LoVo (cell line): ENCODE measurements at places on chromosomes 7 and 10.
A peak's percentile ranks its signal among the peaks of the same experiment; 100 is the strongest.

- DNase-seq: no peak
Measured at GRCh38 chr7:46979439-46979838, 602.5 kb downstream of the TNS3 start.

DNA sequence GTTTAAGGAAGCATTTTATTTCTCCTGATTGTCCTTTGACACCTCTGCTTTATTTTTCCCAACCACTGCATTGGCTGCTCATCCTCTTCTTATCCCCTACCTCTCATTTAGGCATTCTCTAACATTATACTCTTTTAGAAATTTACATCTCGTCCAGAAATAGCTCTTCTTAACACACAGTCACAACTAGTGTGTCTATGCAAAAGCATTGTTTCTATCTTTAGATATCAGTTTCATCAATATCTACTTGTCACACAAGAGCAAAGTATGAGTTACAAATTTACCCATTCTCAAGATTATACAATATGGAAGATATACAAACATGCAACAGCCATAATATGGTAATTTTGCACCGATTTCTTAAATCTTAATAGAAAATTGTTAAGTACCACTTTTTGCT, 35.7 kb upstream of the MDFIC start:
- DNase-seq: no peak

DNA sequence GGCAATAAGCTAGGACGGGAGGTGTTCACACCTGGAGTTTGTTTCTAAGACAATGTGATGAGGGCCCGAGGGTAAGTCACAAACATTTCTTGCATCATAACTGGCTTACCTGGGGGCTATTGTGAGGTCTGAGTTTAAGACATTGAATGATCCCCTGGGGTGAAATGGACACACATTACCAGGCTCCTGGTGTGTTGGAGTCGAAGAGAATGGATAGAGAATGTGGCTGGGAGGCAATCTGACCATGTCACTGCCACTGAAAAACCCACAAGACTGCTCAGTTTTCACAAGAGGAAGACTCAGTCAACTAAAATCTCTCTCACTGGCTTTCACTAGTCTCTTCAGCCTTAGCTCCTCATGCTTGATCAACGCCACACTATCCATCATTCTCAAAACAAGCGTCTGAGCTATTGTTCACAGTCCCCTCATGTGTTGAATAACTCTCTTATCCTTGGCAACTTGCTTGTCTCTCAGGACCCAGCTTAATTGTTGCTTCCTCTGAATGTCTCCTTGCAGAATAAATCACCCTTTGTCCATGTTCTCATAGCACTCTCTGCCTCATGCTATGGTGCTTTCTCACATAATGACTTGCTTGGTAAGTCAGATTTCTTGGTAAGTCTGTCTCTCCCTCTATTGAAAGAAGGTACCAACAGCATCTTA, at the start of gene C10orf120:
Gene C10orf120 (minus strand): TSS at position 51 of the 660 bp plus-strand sequence. CDS start 56 bp downstream, outside the sequence.
- DNase-seq: no peak

DNA sequence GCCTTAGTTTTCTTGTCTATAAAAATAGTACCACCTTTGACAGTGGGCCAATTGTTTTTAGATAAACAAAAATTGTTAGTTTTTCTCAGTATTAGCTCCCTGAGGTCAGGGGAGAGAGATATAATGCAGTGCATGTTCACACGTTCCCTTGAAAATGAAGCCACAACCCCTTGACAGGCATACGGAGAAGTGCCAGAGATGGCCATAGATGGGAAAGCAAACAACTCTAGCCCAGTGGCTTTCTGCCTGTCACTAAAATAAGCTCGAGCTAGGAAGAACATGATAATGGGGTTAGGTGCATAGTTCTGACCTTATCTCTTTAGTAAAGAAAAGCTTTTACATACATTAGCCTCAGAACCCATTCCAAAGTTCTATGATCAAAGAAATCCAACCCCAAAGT, 124.9 kb downstream of the CHRM2 start:
- DNase-seq: no peak

DNA sequence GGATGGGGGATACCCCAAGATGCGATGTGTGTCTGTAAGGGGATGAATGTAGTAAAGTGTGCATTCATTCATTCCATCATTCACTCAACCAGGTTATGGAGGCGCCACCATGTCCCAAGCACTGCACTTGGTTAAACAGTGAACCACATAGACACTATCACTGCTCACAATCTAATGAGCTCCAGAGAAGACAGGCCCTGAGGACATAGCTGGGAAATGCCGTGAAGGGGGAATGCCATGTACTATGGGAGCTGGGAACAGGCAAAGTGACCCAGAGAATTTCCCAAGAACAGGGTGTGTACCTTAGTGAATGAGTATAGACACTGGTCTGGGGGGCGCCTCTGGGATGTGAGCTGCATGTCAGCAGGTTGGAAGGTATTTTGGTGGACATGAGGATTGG, 44.5 kb upstream of the LBX1 start:
- DNase-seq: no peak

- no peak for DNase-seq
Measured at GRCh38 chr7:27581119-27581518, 81.6 kb downstream of the HIBADH start.

GRCh38 chr7:136869001-136869961, 829 bp downstream of the CHRM2 start:
- no peak for DNase-seq

DNA sequence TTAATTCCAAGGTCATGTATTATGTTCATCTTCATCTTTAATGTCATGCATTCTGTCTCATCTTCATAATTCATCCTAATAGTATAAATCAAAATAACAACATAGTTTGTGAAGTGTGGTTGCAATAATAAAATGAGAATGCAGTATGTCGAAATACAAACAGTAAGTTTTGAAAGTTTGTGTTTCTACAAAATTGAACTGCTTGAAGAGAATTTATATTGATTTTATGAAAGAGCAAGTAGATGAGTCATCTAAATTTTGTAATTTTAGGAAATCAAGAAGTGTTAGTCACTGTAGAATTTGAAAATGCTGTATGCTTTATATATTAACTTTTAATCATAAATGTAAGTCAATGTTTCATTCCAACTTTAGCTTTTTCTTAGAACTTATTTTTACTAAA, 190.5 kb upstream of the PPP1R3A start:
- DNase-seq: no peak

- no peak for DNase-seq
Measured at GRCh38 chr7:139557857-139558581, 34.5 kb downstream of the CLEC2L start.

DNA sequence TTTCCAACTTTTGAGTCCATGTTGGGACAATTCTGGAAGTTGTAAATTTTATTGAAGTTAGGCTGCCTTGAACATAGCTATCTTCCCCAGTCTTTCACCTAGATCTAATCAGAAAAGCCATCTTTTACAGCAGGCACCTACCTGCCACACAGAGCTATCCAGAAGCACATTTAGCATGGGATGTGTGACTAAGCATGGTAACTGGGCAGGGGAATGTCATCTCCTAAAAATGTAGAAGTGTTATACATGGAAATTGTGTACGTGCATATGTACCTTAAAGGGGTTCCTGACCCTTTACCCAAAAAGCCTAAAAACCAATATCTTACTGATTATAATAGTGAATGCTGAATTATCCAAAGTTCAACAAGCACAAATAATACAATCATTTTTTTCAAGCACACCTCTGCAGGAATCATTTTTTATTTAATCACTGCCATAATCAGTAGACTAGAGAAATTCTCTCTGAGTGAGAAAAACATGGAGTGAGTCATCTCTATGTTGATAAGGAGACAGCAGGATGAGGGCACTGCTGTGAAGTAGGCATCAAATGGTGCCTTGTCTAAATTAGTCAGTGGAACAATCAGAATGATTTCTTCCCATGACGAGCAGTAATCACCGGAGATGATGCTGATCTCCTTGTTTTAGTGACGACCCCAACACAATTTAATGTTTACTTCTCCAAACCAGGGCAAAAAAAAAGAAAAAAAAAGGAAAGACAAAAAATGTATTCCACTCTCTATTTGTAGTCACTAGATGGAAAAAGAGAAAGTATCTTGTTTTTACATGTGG, 75.9 kb downstream of the SORBS1 start:
- DNase-seq: no peak

DNA sequence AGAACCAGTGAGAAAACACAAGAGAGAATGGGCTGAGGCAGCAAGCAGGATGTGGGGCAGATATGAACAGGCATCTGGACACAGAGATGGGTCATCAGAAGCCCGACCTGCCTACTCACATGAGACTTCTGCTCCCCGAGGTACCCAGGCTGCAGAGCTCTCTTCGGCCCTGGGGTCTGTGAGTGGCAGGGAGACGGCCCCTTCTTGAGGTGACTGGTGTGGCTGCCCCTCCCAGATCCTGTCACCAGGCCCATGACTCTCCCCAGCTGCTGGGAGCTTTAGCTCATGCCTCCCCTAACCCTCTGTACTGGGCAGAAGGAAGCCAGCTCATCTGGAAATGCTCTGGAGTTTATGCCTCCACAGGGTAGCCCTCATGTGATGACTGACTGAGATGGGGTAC, 157.6 kb upstream of the PCBD1 start:
- no peak for DNase-seq

DNA sequence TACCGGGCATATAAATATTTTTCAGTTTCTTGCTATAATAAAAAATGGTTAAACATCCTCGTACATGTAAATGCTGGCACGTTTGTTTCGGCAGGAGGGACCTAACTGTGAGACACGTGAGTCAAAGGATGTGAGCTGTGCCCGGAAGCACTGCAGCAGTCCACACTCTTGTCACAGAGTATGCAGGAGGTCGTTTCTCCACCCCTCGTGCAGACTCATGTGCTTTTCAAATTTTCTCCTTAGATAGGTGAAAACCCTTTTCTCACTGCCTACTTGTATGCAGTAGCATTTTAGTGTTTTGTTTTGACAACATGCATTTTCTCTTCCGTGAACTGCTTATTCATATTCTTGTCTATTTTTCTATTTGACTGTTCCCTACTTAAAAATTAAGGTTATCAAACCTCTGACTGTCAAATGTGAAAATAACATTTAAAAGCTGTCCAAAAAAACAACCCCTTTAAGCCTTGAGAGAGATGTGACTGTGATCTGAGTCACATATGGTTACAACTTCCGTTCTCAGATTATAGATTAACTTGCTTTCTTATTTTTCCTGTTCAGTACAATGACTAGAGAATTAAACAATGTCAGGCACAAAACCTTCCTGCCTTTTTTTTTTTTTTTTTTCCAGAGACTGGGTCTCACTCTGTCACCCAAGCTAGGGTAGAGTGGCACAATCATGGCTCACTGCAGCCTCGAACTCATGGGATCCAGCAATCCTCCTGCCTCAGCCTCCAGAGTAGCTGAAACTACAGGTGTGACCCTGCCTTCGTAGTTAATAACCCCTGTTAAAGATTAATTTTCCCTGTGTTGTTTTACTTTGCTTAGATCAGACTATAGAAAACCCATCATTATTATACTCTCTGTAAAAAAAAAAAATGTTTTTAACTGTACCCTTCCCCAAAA, 45.1 kb downstream of the DPY19L1 start:
- peak; percentile 72 for DNase-seq

DNA sequence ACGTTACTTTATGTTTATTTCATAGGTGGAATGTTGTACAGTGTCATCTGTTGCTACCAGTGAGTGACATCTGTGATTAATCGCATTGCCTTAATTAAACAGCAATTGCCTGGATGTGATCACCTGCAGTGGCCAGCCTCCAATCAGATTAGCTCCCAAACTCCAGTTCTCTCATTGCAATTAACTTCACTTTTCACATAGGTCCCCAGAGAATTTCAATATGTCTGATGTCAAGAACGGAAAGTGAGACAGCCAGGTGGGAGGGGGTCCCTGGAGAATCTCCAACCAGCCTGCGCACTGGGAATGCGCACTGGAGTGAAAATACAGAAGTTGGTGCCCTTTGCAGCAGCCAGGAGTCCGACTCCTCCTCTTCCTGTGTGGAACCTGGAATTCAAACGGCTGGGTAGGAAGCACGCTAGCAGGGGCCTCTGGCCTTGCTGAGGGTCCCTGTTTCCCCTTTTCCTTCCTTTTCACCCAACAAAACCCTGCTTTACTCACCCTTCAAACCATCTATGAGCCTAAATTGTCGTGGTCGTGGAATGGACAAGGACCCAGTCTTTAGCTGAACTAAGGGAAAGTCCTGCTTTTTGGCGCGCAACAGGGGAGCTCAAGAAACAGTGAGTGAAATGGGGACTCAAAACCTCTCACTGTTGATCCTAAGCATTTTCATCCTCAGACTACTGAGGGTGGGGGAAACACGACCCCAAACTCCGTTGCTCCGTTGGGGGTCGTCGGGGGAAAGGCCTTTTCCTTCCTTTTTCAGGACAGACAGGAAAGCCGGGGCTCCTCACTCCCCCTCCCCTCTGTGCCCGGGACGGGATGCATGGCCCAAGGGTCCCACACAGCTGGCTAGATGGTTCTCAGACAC, 1355.5 kb upstream of the LRRTM3 start:
- DNase-seq: peak; percentile 24

GRCh38 chr10:125933693-125934092, 37.3 kb downstream of the FANK1 start:
- no peak for DNase-seq

- peak; percentile 52 for DNase-seq
Measured at GRCh38 chr10:29496341-29497162, 138.2 kb downstream of the SVIL start.

DNA sequence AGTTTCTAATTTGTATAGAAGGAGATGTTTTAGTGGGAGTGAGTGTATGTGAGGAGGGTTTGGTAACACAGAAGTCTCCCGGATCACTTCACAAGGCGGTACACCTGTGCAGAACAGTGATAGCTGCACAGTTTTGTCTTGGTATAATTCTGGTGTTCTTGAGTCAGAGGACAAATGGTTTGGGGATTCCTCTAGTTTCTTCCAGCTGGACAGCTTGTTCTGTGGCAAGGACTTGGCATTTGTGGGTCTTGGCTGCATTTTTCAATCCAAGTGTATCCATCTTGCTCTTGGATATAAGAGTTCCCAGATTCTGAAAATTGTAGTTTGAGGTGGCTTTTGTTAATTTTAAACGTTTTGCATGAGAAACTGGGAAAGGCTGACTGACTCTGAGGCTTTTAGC, 135.7 kb downstream of the AHR start:
- no peak for DNase-seq

DNA sequence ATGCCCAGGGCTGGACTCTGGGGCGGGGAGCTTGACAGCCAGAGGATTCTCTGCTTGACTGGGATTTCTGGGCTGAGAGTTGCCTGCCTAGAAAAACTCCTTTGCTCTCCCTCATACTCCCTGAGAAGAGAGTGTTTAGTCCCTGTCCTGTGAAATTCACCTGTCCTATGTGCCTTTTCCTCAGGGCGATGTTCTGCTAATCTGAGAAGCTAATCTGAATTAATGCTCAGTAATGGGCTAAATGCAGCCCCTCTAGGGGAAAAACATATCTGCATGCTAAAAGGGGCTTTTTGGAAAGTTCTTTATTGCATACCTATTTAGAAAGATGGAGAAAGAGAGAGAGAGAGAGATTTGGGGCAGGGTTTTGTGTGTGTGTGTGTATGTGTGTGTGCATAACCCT, 454.4 kb downstream of the GATA3 start:
- no peak for DNase-seq

GRCh38 chr7:99437946-99438572, 539 bp downstream of the PTCD1 start:
- no peak for DNase-seq

DNA sequence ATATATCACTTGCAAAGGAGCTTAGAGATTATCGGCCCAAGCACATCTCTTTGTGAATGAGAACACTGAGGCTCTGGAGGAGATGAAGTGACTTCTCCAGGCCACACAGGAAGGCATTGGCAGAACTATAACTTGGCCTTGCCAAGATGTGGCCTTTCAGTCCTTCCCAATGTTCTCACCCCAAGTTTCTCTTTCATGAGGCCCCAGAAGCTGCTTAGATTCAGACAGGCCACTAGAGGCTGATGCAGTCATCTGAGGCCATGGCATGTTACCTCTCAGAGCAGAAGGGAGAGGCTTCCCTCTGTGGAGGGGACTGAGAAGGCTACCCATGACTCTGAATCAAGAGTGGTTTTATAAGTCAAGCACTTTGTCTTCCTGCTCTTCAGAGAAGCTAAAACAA, 1003.7 kb downstream of the LRMDA start:
- no peak for DNase-seq
